Testis (tissue), 5 donors: ENCODE measurements at places on chromosomes 1 and 21. TPM values are rescaled to one million over a fixed set of nuclear protein-coding genes. Genes with fewer than 3 reads are reported as not detected.

GRCh38 chr1:67874501-67875111, 41.3 kb upstream of the GNG12 start:
- no peak overlapping the region for H3K27ac ChIP-seq
- no peak overlapping the region for H3K4me3 ChIP-seq
- H3K36me3 ChIP-seq = no peaks in the 10 kb centered on the region
- no peaks in the 10 kb centered on the region for H3K4me1 ChIP-seq
- DNase-seq = no peak
- H3K27me3 ChIP-seq = no peaks in the 10 kb centered on the region

DNA sequence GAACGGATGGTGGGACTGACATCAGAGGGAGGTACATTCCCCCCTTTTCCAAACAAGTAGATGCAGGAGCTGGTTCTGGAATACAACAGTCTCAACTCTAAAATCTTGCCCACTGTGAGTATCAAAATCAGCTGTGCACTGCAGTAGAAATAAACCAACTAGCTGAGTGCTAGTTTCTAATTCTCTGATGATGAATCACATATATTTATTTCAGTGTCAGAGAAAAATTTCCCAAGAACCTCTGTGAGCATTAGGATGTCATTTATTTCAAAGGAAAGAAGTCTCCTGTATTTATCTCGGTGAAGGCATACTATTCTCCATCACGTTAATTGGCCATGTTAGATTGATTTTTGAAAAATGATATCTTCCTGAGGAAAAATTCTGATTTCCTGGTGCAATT, 67.1 kb downstream of the LHX9 start:
- no peaks in the 10 kb centered on the region for H3K27me3 ChIP-seq
- no peaks in the 10 kb centered on the region for H3K4me1 ChIP-seq
- no peak overlapping the region for H3K4me3 ChIP-seq
- H3K36me3 ChIP-seq = no peaks in the 10 kb centered on the region
- DNase-seq = no peak

GRCh38 chr1:74430342-74430934, 82.0 kb downstream of the LRRC53 start:
- no peak overlapping the region for H3K4me3 ChIP-seq
- no peak overlapping the region for H3K27ac ChIP-seq
- no peak for DNase-seq
- H3K27me3 ChIP-seq = no peaks in the 10 kb centered on the region

GRCh38 chr1:54118704-54119103, 34.1 kb downstream of the CDCP2 start:
- no peak overlapping the region for H3K4me3 ChIP-seq
- no peaks in the 10 kb centered on the region for H3K27me3 ChIP-seq
- peaks cover 12% of the 10 kb centered on the region for H3K4me1 ChIP-seq
- no peak for DNase-seq
- H3K27ac ChIP-seq = no peak overlapping the region
- no peaks in the 10 kb centered on the region for H3K36me3 ChIP-seq

DNA sequence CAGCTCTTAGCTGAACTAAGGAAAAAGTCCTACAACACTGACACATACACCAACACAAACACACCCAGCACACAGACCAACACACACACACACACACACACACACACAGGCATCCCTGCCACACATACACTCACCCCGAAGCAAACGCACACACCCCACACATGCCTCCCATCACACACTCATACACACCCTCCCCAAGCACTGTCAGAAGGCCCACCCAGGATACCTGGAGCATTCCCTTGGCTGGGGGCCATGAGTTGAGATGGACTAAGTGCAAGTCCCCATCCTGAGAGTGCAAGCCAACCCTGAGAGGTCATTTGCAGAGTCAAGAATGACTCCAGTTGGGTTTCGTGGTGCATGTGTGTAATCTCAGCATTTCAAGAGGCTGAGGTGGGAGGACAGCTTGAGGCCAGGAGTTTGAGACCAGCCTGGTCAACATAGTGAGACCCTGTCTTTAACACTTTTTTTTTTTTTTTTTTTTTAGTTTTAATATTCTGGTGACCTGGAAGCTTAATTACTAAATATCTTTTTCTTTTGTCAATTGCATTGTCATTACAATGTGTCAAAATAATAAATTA, 117.3 kb downstream of the RHOU start:
- no peak overlapping the region for H3K27ac ChIP-seq
- H3K36me3 ChIP-seq = no peaks in the 10 kb centered on the region
- H3K4me1 ChIP-seq = no peaks in the 10 kb centered on the region

DNA sequence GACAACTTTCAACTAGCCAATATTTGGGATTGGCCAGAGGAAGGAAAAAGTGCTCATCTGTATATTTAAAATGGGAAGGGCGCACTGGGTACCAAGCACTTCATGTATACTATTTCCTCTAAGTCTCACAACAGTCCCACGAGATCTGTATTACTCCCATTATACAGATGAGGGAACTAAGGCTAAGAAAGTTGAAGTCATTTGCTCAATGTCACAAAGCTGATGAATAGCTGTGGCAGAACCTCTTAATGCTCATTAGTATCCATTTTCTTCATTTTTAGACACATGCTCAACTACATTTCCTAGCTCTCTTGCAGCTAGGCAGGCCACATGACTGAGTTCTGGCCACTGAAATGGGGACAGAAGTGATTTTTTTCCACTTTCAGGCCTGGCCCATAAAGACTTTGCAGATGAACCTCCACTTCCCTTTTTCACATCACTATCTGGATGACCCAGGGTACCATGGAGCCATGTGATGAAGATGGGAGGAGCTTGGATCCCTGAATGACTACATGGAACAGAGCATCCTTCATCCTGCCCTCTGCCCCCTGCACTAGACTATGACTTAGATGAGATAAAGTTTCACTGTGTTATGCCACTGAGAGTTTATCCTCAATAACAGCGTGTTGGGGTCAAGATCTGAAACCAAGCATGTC, 31.8 kb downstream of the ATF3 start:
- H3K27me3 ChIP-seq = no peaks in the 10 kb centered on the region
- no peak overlapping the region for H3K4me3 ChIP-seq
- H3K4me1 ChIP-seq = peaks cover 16% of the 10 kb centered on the region

- H3K4me1 ChIP-seq = peaks cover 4% of the 10 kb centered on the region
- DNase-seq = peak; percentile 42
- H3K36me3 ChIP-seq = no peaks in the 10 kb centered on the region
These were observed 23.2 kb downstream of the CRCT1 start for GRCh38 chr1:152537496-152537895.

DNA sequence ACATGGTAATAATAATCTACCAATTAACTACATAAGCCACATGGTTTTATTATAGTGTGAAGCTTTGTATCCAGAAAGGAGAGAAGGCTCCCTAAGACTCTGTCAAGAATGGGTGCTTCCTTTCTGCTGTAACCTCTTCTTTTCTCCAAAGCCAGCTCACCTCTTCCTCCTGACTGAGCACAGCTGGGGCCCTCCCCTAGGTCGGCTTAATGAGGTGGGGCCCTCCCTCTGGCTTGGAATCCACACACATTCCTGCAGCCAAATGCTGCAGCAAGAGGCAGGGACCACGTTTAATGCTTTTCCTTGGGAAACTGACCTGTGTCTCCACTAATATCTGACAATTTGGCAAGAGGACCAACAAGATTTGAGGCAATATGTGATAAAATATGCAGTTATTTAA, 94.8 kb downstream of the DSCAM start:
- no peaks in the 10 kb centered on the region for H3K4me1 ChIP-seq
- no peaks in the 10 kb centered on the region for H3K27me3 ChIP-seq
- no peak for DNase-seq

GRCh38 chr1:57307392-57308170, 116.3 kb downstream of the DAB1 start:
- no peaks in the 10 kb centered on the region for H3K36me3 ChIP-seq
- H3K27ac ChIP-seq = no peak overlapping the region
- no peak for DNase-seq
- H3K27me3 ChIP-seq = no peaks in the 10 kb centered on the region

DNA sequence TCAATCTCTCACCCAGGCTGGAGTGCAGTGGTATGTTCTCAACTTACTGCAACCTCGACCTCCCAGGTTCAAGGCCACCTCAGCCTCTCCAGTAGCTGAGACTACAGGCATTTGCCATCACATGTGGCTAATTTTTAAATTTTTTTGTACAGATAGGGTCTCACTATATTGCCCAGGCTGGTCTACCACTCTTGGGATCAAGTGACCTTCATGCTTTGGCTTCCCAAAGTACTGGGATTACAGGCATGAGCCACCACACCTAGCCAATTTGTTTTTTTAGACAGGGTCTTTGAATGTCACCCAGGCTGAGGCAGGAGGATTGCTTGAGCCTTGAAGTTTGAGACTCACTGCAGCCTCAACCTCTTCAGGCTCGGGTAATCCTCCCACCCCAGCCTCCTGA, 10.2 kb upstream of the USP48 start:
- H3K36me3 ChIP-seq = no peaks in the 10 kb centered on the region
- no peak overlapping the region for H3K27ac ChIP-seq
- no peaks in the 10 kb centered on the region for H3K4me1 ChIP-seq
- no peak for DNase-seq
- H3K4me3 ChIP-seq = no peak overlapping the region

DNA sequence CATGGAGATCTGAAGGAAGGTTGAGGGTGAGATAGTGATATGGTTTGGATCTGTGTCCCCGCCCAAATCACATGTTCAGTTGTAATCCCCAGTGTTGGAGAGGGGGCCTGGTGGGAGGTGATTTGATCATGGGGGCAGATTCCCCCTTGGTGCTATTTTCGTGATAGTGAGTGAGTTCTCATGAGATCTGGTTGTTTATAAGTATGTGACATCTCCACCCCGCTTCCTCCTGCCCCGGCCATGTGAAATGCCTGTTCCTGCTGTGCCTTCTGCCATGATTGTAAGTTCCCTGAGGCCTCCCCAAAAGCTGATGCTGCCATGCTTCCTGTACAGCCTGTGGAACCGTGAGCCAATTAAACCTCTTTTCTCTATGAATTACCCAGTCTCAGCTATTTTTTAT, 451.9 kb upstream of the VAMP3 start:
- no peaks in the 10 kb centered on the region for H3K4me1 ChIP-seq
- no peak overlapping the region for H3K27ac ChIP-seq
- no peak for DNase-seq
- H3K27me3 ChIP-seq = no peaks in the 10 kb centered on the region
- H3K36me3 ChIP-seq = no peaks in the 10 kb centered on the region

GRCh38 chr1:156553860-156554485, 18.4 kb downstream of the IQGAP3 start:
- H3K36me3 ChIP-seq = no peaks in the 10 kb centered on the region
- no peak for DNase-seq
- H3K27ac ChIP-seq = no peak overlapping the region
- no peak overlapping the region for H3K4me3 ChIP-seq
- no peaks in the 10 kb centered on the region for H3K27me3 ChIP-seq

DNA sequence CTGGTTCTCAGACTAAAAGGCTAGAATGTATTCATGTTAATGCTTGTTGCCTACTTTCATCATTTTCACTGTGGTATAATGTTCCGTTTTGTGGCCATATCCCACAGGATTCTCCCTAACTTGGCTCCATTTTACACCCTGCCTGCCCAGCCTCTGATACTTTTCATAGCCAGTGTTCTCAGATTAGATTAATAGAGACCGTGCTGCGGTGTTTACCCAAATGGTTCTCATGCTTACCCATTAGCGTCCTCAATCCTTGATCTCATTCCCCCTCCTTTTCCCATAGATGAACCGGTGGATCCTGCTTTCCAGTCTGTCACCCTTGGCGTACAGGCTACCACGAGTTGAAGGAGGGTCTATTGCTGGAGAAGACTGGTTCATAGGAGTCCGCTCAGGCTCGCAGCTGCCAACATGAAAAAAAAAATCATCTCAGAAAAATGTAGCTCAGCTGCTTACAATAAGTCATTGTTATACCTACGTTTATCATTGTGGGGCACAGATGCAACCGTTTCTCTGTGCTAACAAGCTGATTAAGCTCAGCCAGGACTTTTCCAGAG, 78.7 kb downstream of the SETD4 start:
- H3K4me3 ChIP-seq = no peak overlapping the region
- H3K27ac ChIP-seq = no peak overlapping the region
- no peaks in the 10 kb centered on the region for H3K27me3 ChIP-seq

GRCh38 chr1:40856116-40856515, 6.0 kb downstream of the CITED4 start:
- no peaks in the 10 kb centered on the region for H3K36me3 ChIP-seq
- DNase-seq = no peak
- no peaks in the 10 kb centered on the region for H3K27me3 ChIP-seq
- H3K4me1 ChIP-seq = peaks cover 11% of the 10 kb centered on the region

DNA sequence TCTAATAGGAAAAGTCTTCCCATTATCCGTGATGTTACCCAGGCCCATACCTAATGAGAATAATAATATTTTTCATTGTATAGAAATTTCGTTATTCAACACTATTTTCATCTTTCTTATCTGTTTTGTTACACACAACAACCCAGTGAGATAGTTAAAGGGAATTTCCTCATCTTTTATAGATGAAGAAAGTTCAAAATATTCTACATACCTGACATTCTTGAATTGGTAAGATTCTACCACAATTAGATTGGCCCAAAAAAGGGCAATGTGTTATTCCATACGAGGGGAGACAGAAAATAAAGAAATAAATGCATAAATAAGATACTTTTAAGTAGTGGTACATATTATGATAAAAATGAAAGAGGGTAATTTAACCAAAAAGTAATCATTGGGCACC, 405.5 kb upstream of the ADAMTS5 start:
- H3K36me3 ChIP-seq = no peaks in the 10 kb centered on the region
- H3K27ac ChIP-seq = no peak overlapping the region
- DNase-seq = no peak
- H3K4me3 ChIP-seq = no peak overlapping the region

- H3K4me3 ChIP-seq = no peak overlapping the region
- no peaks in the 10 kb centered on the region for H3K36me3 ChIP-seq
- DNase-seq = no peak
- H3K27me3 ChIP-seq = no peaks in the 10 kb centered on the region
- H3K27ac ChIP-seq = no peak overlapping the region
These were observed 90.4 kb downstream of the UBE2U start for GRCh38 chr1:64293820-64294219.

DNA sequence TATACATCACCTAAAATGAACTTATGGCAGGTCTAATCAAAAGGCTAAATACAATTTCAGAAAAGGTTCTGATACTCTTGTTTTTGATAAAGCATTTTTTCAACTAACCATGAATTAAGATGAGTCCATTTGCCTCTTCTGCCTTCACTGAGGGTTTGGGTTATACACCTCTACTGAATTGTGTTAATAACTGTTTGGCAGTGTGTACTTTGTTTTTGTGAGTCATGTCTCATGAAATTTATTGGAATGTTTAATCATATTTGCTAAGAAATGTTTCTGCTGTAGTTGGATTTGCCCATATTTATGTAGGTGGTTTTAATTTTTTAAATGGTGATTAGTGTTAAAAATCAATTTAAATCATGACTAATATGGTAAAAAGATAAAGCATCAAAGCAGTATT, 190.5 kb downstream of the HS2ST1 start:
- H3K27ac ChIP-seq = no peak overlapping the region
- no peaks in the 10 kb centered on the region for H3K4me1 ChIP-seq
- H3K36me3 ChIP-seq = no peaks in the 10 kb centered on the region

OR10J1 gene
- 3.0 TPM for total RNA-seq

CNST gene
- 56.7 TPM for total RNA-seq

ABCG1 gene
- 5.9 TPM for total RNA-seq

ORC1 gene
- total RNA-seq = 5.7 TPM

POU2F1 gene
- 36.0 TPM for total RNA-seq

CDC20 gene
- total RNA-seq = 44.7 TPM

KCNQ4 gene
- total RNA-seq = 2.4 TPM

MTOR gene
- 83.3 TPM for total RNA-seq

OLFML3 gene
- 4.6 TPM for total RNA-seq
